Endothelial cell (in vitro differentiated cells): ENCODE measurements at places on chromosomes 5 and 9.
A peak's percentile ranks its signal among the peaks of the same experiment; 100 is the strongest.

DNA sequence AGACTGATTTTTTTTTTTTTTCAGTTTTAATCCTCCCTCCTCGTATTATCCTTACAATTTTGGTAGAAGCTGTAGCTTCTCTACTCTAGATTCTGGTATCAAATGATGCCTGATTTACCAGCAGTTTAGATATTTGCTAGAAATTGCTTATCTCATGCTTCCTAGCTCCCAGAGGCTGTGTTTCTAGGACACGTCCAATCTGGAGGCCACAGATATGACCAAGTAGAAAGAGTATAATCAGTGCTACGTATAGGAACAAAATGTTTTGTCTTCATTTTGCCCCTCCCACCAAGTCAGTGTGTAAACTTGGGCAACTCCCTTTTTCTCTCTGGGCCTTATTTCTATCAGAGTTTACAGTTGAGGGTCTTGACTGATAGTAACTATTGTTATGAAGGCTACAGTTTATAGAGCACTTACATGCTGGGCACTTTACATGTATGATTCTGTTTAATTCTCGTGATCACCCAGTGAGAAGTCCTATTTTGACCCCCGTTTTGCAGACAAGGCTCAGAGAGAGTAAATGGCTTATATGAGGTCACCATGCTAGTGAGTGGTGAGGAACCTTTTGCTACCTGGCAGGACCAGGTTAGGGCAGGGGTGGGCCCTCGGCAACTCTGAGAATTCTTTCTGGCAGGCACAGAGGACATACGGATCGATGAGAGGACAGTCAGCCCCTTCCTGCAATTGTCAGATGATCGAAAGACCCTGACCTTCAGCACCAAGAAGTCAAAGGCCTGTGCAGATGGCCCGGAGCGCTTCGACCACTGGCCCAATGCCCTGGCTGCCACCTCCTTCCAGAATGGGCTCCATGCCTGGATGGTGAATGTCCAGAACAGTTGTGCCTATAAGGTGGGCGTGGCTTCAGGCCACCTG lies 7.6 kb downstream of the HDHD3 start:
- DNase-seq: no peak
- peaks cover 6% of the 10 kb centered on the region for H3K36me3 ChIP-seq
- no peak overlapping the region for H3K27ac ChIP-seq
- H3K27me3 ChIP-seq: peaks cover 1% of the 10 kb centered on the region

- no peak overlapping the region for H3K27ac ChIP-seq
- peaks cover 40% of the 10 kb centered on the region for H3K4me1 ChIP-seq
- H3K36me3 ChIP-seq: no peaks in the 10 kb centered on the region
- DNase-seq: peak; percentile 26
- peaks cover 31% of the 10 kb centered on the region for H3K27me3 ChIP-seq
- no peak overlapping the region for H3K4me3 ChIP-seq
These were observed 1.3 kb upstream of the DMRT3 start for GRCh38 chr9:974996-975739.

DNA sequence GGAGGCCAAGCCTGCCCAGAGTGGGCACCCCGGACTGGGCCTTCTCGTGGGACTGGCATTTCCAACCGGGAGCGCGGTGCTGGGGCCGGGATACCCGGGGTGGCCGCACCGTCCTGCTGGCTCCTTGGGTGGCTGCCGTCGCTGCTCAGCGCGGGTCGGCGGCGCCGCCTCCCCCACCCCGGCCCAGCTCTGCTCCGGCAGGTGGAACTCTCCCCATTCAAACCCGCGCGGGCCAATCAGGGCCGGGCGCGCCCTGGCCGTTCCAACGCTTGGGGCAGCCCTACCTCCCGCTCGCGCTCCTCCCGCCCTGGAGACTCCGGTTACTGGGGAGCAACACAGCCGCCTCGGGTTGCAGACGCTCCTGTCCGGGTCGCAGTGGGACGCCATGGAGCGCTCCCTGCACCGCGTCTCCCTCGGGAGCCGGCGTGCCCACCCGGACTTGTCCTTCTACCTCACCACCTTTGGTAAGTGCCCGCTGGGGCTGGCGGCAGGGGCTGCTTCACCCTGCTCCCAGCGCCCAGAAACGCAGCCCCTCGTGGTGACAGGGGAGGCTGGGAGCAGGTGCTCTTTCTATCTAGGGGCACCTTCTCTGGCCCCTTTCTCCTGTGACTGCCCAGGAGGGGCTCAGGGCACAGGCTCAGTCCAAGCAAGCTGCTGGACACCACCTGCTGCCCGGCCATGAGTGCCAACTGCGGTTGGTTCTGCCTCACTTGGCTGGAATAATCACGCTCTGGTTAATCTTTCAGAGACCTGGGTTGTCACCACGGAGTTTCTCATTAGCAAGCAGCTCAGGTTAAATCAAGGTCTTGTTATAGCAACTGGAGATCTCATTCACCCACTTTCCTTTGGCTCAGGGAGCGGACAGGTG lies at the start of gene RGS3:
RGS3 (plus strand) TSS at position 310 of the 868 bp plus-strand sequence; CDS start at position 386, 76 bp downstream.
- peaks cover 12% of the 10 kb centered on the region for H3K27me3 ChIP-seq
- H3K4me1 ChIP-seq: peaks cover 2% of the 10 kb centered on the region
- DNase-seq: peak; percentile 43
- H3K4me3 ChIP-seq: peak within 1 kb of the TSS; percentile 37
- peaks cover 5% of the 10 kb centered on the region for H3K36me3 ChIP-seq
- no peak within 1 kb of the TSS for H3K27ac ChIP-seq

DNA sequence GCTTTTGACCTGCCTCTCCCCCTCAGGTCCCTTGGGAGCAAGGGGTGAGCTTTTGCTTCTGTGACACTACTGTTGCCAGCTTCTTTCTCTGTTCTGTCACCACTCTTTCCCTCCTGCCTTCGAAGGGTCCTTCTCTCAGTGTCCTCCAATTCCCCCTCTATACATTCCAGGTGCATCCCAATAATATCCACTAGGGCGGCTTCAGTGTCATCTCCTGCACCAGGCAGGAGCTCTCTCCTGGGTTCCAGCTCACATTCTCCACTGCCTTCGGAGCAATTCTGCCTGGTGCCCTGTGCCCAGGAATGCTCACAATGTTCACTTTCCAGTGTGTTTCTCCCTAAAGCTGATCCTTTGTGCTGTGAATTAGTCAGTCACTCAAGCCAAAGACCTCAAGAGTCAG lies 83.9 kb upstream of the CXCL14 start:
- H3K4me1 ChIP-seq: peaks cover 19% of the 10 kb centered on the region
- DNase-seq: no peak
- no peak overlapping the region for H3K4me3 ChIP-seq
- H3K36me3 ChIP-seq: no peaks in the 10 kb centered on the region

DNA sequence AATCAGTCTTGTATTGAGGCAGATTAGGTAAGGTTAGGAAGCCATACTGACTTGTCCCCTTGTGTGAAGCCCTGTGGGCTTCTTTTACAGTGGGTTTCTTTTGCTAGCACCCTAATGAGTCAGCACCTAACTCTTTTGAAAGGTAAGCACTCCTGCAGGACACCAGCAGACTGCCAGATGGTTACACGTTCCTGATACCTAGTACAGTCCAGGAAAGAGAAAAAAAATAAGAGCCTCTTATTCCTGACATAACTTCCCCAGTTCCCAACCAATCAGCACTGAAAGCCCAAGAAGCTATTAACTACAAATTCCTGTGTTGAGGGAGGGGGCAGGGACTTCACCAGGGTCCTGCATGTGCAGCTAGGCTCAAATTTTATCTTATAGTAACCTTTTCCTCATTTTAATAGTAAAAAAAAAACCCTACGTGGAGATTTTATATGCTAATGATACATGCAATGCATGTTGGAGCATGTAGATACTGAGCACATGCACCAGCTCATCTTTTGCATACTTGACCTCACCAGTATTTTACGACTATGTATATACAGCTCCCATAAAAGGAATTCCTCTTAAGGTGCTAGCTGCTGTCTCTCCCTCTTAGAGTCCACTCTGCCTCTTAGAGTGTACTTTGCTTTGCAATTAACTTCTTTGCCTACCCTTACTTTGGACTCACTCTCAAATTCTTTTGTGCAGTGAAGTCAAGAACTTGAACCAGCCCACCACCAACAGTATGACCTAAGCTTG lies 84.7 kb upstream of the RORB start:
- H3K27me3 ChIP-seq: no peaks in the 10 kb centered on the region
- H3K27ac ChIP-seq: no peak overlapping the region
- no peaks in the 10 kb centered on the region for H3K36me3 ChIP-seq
- DNase-seq: no peak

DNA sequence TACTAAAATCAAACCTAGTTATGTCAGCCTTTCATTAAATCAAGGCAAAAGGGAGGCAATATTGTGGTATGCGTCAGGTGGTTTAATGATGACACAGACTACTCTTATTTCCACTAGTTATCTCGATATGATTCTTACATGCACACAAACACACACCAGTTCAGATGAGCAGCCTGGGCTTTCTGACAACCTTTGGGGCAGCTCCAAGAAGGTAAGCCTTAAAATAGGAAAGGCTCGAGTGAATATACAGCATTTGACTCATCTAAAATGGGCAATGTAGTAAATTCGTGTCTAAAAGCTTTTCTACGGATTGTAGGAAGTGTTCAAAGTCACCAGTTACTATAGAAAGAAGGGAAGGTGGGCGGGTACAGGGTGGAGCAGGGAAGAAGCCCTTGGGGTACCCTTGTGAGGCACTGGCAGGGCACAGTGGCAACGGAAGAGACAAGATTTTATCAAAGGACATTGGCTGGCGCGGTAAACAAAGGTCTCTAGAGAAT lies 1.9 kb downstream of the ANKH start:
- peaks cover 20% of the 10 kb centered on the region for H3K4me1 ChIP-seq
- no peaks in the 10 kb centered on the region for H3K36me3 ChIP-seq
- no peak for DNase-seq
- peaks cover 7% of the 10 kb centered on the region for H3K27me3 ChIP-seq
- H3K27ac ChIP-seq: no peak overlapping the region

GRCh38 chr5:181194489-181195248 lies 10.3 kb downstream of the TRIM7 start:
- H3K4me3 ChIP-seq: no peak overlapping the region
- DNase-seq: no peak
- peaks cover 16% of the 10 kb centered on the region for H3K4me1 ChIP-seq
- peaks cover 40% of the 10 kb centered on the region for H3K27me3 ChIP-seq
- no peak overlapping the region for H3K27ac ChIP-seq

- H3K27me3 ChIP-seq: no peaks in the 10 kb centered on the region
- H3K4me3 ChIP-seq: no peak overlapping the region
- no peak for DNase-seq
- H3K36me3 ChIP-seq: peaks cover 19% of the 10 kb centered on the region
- no peaks in the 10 kb centered on the region for H3K4me1 ChIP-seq
- H3K27ac ChIP-seq: no peak overlapping the region
These were observed 226.6 kb downstream of the CD180 start for GRCh38 chr5:66969963-66970362.

DNA sequence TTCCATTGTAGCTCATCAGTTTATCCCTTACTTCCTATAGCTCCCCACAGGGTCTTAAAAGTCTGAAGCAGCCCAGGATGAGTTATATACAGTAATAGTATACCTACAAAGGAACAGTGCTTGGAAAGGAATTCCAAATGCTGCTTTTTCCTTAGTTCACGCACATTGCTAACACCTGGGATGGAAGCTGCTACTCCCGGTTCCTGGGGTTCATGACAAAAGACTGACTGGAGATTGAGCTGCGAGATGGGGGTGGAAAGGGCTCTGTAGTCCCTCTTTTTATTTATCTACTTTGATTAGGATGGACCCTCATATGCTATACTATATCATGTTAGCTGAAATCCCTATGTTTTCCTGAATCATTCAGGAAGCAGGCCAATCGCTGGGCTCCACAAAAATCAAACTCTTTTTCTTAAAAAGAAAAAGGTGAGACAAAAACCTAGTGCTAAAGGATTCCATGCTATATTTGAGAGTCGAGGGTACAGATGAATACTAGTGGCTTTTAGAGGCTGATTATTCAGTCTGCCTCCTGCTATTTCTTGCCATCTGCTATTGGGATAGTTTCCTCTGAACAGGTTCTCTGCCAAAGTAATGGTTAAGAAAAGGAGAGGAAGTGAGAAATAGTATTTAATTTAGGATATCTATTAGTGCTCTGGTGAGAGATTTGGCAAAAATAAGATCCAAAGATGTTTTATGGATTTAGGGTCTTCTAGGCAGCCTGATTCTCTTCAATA lies 81.2 kb downstream of the MRPS27 start:
- peak overlapping the region; percentile 83 for H3K27ac ChIP-seq
- H3K4me3 ChIP-seq: no peak overlapping the region
- H3K4me1 ChIP-seq: peaks cover 12% of the 10 kb centered on the region
- no peaks in the 10 kb centered on the region for H3K36me3 ChIP-seq
- DNase-seq: no peak
- H3K27me3 ChIP-seq: peaks cover 2% of the 10 kb centered on the region

DNA sequence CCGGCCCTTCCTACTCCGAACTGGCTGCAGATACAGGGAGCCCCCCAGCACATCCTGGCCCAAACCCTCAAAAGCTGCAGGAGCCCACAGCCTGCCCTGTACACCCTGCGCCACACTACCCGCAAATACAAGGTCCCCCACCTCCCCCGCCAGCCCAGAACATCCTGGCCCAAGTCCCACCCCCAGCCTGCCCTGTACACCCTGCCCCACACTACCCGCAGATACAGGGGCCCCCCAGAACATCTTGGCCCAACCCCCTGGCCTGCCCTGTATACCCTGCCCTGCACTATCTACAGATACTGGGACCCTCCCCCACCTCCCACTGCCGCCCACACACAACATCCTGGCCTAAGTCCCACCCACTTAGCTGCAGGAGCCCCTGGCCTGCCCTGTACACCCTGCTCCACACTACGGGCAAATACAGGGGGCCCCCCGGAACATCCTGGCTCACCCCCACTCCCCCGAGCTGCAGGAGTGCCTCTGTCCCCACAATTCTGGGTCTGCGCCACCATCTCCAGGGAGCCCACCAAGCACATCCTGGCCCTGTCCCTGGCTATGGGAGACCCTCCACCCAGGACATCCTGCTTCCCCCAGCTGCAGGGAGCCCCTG lies 8.3 kb downstream of the LPCAT1 start:
- no peak for DNase-seq
- peaks cover under 1% of the 10 kb centered on the region for H3K36me3 ChIP-seq
- H3K27ac ChIP-seq: no peak overlapping the region
- H3K4me1 ChIP-seq: peaks cover 22% of the 10 kb centered on the region
- peaks cover 5% of the 10 kb centered on the region for H3K27me3 ChIP-seq

DNA sequence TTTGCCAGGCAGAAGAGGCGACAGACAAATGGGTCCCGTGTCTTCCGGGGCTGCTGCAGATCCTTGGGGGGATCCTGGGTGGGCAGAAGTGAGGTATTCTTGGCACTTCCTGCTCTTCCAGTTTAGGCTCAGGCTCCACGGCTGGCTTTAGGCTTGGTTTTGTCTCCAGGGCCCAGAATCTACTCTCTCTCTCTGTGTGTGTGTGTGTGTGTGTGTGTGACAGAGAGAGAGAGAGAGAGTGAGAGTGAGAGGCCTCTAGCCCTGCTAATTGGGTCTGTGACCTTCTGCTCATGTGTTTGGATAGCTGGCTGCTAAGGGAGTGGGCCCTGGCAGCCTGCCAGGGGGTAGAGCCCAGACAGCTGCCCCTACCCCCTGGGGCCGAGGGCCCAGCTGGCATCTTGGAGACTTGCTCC lies 39.3 kb downstream of the CRB2 start:
- DNase-seq: no peak
- peaks cover 4% of the 10 kb centered on the region for H3K36me3 ChIP-seq
- H3K4me1 ChIP-seq: peaks cover 6% of the 10 kb centered on the region
- H3K27me3 ChIP-seq: peaks cover 6% of the 10 kb centered on the region
- H3K27ac ChIP-seq: no peak overlapping the region
- H3K4me3 ChIP-seq: no peak overlapping the region

GRCh38 chr9:94654165-94654894 lies 15.0 kb upstream of the FBP1 start:
- H3K36me3 ChIP-seq: no peaks in the 10 kb centered on the region
- H3K27ac ChIP-seq: no peak overlapping the region
- no peak overlapping the region for H3K4me3 ChIP-seq
- no peak for DNase-seq
